Progenitor cell of endocrine pancreas (in vitro differentiated cells): ENCODE measurements at places on chromosomes 11 and 22.

- no peak for DNase-seq
Measured at GRCh38 chr11:130418210-130418609, 10.2 kb downstream of the ADAMTS8 start.

GRCh38 chr11:93464927-93465540 is 78.2 kb downstream of the SMCO4 start:
- no peak for DNase-seq

DNA sequence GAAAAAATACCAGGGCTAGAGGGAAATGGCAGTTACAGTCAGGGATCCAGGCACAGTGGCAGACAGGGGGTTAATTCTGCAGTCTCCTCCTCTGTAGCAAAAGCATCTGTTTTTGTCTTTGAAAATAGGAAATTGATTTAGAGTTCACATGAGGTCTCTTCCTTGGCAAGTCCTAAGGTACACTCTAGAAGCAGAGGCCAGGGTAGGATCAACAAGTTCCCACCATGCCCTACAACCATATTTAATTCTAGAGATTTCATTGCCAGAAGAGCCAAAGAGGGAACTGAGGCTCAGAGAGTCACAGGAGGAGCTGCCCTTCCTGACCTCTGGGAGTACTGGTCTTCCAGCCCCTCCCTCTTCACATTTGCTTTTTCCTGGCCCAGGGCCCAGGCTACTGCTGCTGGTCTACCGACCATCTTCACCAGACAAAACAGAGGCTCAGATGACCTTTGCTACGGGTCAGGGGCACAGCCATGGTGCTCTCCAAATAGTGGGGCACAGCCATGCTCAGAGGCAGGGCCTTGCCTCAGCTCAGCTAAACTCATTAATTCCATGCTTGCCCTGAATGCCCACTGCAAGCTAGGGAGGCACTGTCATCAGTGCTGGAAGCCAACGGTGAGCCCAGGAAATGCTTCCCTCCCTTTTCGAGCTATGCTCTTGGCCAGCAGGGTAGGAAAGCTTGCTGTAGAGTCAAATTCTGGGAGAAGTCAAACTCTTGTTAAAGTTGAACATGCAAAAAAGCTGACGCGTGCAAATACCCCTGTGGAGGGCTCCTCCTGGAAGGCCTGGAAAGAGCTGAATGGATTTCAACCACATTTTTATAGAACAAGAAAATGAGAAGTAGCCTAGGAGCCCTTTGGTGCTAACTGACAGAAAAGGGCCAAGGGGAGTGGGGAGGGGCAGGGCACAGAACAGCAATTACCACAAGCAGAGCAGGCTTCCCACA is 11.7 kb upstream of the CHRM4 start:
- no peak for DNase-seq

DNA sequence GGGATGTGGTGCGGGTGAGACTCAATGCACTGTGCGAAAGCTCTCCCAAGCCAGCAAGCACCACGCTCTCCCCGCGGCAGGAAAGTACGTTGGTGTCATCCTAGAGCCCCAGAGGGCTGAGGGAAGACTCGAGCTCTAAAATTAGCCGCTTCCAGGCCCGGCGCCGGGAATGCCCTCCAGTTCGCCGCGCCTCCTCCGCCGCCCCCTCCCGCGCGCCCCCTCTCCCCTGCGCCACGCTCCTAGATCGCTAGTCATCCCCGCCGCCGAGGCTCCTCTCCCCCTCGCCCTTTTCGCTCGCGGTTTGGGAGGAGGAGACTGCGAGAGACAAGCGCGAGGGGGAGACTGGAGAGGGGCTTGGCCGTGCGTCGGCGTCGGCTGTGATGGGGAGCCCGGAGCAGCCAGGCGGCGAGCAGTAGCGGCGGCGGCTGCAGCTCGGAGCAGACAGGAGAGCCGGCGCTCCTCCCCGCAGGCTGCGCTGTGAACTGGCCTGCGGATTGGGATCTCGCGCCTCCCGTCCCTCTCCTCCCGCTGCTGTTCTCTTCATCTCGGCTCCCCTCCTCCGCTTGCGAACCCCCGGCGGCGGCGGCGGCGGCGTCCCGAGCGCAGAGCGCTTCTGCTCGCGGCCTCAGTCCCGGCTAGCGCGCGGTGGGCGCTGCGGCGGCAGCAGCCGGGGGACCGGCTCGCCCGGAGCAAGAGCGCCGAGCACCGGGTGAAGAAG is at the start of gene FAT3:
TSS of gene FAT3 (plus strand) at position 412 of the 718 bp plus-strand sequence. CDS start 127,295 bp downstream, outside the sequence.
- DNase-seq, result peak; percentile 53

- no peak for DNase-seq
Measured at GRCh38 chr11:94459576-94459975, 34.1 kb downstream of the MRE11 start.

DNA sequence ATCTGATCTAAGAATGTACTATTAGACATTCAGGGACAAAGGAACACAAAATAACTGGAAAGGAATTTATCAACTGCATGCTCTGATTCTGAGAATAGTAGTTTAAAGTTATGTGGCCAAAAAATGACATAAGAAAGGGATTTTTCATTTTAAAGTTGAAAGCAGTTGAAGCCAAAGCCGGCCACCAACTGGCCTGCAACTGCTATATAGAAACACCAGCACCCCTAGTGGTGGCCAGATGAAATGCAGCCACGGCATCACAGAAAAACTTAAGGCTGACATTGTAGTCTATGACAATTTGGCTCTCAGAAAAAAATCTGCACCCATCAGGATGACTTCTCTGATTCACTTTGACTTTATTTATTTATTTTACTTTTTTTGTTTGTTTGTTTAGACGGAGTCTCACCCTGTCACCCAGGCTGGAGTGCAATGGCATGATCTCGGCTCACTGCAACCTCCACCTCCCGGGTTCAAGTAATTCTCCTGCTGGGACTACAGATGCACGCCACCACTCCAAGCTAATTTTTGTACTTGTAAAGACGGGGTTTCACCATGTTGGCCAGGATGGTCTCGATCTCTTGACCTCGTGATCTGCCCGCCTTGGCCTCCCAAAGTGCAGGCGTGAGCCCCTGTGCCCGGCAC is 59.2 kb downstream of the SLC35F2 start:
- DNase-seq, result peak; percentile 33

- DNase-seq, result no peak
Measured at GRCh38 chr11:130109386-130109785, 39.7 kb downstream of the APLP2 start.

GRCh38 chr22:29998627-29999384 is 81.5 kb upstream of the HORMAD2 start:
- DNase-seq, result no peak

- no peak for DNase-seq
Measured at GRCh38 chr11:1927848-1928469, 8.5 kb downstream of the TNNT3 start.

GRCh38 chr22:48795664-48796063 is 1032.0 kb downstream of the BRD1 start:
- DNase-seq, result no peak

- no peak for DNase-seq
Measured at GRCh38 chr22:49934891-49935557, 16.6 kb downstream of the CRELD2 start.

DNA sequence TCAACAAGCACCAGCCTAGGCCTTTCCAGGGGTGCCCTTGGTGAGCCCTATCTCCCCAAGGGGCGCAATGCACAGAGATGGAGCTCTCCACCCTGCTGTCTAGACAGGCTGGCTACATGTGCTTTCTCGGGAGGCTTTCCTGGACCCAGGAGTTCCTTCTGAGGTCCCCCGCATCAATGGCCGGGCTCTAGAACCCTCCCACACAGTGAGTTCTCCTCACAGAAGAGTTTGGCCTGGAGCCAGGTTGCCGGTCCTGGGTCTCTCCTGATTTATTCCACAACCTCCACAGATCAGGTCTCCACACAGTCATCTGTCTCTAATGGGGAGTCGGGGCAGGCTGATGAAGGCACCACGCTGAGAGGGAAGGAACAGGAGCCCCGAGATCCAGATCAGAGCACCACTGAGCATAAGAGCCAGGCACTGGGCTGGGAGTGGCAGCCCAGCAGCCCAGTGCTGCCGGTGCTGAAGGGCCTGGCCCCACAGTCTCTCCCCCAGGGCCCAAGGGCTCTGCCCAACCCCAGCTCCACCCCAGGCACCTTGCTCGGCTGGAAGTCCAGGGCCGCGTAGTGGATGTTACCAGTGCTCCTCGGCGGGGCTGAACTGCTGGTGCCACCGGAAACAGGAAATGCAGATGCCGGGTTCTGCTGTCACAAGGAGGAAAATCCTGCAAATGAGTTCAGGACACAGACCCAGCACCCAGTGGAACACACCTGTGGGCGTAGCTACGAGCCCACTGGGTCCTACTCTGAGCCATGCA is 44.7 kb downstream of the GAB4 start:
- no peak for DNase-seq

GRCh38 chr22:38882972-38883622 is 11.1 kb upstream of the CBX6 start:
- no peak for DNase-seq

DNA sequence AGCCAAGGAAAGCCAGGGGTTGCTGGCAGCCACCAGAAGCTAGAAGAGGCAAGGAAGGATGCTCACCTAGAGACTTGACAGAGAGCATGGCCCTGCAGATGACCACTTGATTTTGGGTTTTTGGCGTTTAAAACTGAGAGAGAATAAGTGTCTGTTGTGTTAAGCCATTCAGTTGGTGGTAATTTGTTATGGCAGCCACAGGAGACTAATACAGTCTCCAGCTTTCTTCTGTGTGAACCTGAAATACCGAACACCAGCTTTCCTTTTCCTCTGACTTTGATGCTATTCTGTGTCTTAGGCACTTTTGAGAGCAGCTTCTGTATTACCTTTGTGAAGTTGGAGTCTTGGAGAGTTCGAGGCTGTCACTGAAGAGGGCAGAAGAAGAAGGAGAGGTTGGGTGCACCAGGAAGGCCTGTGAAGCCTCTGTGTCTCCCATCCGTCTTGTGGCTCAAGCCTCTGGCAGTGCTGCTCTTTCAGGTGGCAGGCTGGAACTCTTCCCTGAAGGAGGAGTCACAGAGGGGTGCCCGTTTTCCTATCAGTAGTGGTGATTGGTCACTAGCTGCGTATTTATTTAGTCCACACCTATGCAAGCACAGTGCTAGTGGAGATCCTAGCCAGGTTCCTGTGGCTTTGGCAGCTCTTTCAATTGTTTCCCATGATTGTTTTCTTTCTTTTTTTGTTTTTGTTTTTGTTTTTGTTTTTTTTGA is 2.5 kb downstream of the TBC1D22A start:
- DNase-seq, result no peak

- no peak for DNase-seq
Measured at GRCh38 chr11:24609192-24610119, 112.6 kb downstream of the LUZP2 start.

GRCh38 chr22:45505991-45506747 is 3.5 kb downstream of the FBLN1 start:
- no peak for DNase-seq

GRCh38 chr22:42396621-42397331 is 35.4 kb downstream of the NFAM1 start:
- no peak for DNase-seq

- DNase-seq, result no peak
Measured at GRCh38 chr22:42430528-42431125, 1.6 kb downstream of the NFAM1 start.

DNA sequence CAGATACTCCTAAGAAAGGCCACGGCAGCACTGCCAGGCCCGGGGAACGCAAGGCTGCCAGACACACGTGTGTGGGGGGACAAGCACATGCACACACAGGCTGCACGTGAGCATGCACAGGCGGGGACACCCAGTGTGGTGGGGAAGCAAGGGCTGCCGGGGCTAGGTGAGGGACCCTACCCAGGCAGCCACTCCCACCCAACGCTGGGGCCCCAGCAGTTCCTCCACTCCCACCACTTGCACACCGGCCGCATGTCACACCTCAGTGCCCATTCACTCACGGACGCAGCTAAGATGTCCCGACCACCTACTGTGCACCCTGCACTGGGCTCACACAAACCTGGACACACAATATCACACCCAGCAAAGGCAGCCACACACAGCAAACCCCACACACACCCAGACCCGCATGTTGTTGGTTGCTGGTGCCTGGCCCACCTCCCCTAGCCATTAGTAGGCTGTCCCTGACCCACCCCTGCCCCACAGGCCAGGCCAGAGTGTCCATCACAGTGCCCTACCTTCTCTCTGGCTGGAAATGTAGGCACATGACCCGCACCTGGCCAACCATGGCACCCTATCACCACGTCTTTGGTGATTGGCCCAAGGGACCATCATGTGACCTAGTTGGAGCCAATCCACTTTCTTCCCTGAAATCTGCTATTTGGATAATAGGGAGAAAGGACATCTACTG is 8.8 kb downstream of the SSTR3 start:
- no peak for DNase-seq

DNA sequence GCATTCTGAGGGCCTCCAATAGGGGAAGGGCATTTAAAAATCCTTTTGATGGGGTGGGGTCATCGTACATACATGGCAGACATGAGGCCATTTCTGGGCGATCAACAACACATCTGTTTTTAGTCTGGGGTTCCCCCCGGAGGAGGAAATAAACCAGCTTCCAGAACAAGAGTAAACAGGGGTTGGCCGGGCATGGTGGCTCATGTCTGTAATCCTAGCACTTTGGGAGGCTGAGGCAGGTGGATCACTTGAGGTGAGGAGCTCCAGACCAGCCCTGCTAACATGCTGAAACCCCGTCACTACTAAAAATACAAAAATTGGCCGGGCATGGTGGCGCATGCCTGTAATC is 12.0 kb downstream of the PRSS23 start:
- no peak for DNase-seq

DNA sequence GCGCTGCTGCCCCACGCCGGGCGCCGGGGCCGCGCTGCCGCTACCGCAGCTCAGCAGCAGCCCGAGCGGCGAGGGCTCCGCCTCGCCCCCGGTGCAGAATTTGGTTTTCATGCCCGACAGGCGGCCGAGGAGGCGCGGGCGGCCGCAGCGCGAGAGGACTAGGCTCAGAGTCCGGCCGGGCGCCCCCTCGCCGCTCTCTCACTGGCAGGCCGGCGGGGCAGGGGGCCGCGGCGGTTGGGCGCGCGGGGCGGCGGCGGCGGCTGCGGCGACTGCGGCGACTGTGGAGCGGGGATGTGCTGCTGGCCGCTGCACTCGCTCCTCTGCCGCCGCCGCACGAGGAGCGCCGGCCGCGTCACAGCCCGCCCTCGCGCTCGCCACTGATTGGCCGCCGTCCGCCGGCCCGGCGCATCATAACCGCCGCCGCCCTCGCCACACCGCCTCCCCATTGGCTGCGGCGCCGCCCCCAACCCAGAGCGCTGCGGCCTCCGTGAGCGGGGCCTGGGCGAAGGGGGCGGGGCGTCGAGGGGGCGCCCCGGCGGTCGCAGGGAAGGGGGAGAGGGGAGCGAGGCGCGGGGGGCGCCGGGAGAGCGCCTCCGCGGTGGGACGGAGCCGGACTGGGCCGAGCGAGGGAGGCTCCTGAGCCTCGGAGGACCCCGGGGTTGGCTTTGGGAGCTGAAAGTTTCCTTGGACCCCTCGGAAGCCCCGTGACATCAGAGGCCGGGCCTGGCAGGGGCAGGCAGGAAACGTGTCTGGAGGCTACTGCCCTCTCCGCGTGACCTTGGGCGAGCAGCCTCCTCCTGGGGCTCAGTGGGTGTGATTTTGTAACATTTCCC is at the start of gene CHKA:
TSS of gene CHKA (minus strand) at position 322 of the 833 bp plus-strand sequence. CDS start at position 111, 211 bp downstream.
- peak; percentile 84 for DNase-seq
